ENCODE measurements at places on chromosomes 12 and 14. TPM values are rescaled to one million over a fixed set of nuclear protein-coding genes. Genes with fewer than 3 reads are reported as not detected.
A peak's percentile ranks its signal among the peaks of the same experiment; 100 is the strongest.

Gene AKAP6
- total RNA-seq, result 0.38 TPM

Gene OR11H6
- total RNA-seq, result not detected

DNA sequence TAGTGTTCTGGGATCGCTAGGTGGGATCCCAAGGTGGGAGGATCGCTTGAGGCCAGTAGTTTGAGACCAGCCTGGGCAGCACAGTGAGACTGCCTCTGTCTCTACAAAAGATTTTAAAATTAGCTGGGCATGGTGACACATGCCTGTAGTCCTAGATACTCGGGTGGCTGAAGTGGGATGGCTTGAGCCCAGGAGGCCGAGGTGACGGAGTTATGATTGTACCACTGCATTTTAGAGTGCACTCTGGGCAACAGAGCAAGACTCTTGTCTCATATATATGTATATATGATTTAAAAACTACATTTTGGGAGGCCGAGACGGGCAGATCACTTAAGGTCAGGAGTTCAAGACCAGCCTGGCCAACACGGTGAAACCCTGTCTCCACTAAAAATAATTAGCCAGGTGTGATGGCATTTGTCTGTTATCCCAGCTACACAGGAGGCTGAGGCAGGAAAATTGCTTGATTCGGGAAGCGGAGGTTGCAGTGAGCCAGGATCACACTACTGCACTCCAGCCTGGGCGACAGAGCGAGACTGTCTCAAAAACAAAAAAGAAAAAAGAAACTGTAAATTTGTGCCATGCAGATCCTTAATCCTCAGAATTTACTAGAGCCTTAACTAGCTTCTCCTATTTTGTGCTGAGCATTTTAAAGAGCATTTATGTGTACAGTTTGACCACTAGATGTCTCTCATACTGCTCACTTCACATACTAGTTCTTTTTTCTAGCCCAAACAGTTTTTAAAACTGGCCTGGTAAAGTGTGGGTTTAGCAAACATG is 114.8 kb downstream of the MON2 start:
- peak overlapping the region; percentile 55 for H3K27ac ChIP-seq
- no peaks in the 10 kb centered on the region for H3K36me3 ChIP-seq
- no peaks in the 10 kb centered on the region for H3K27me3 ChIP-seq
- no peak overlapping the region for H3K4me3 ChIP-seq
- DNase-seq, result peak; percentile 71

GRCh38 chr12:85779768-85780167 is 56.4 kb downstream of the RASSF9 start:
- H3K27me3 ChIP-seq, result no peaks in the 10 kb centered on the region
- DNase-seq, result no peak
- H3K4me3 ChIP-seq, result no peak overlapping the region
- H3K36me3 ChIP-seq, result no peaks in the 10 kb centered on the region
- H3K4me1 ChIP-seq, result peaks cover 38% of the 10 kb centered on the region

Gene MTA1
- total RNA-seq, result 104 TPM

Gene SNRPF
- total RNA-seq, result 35.4 TPM

DNA sequence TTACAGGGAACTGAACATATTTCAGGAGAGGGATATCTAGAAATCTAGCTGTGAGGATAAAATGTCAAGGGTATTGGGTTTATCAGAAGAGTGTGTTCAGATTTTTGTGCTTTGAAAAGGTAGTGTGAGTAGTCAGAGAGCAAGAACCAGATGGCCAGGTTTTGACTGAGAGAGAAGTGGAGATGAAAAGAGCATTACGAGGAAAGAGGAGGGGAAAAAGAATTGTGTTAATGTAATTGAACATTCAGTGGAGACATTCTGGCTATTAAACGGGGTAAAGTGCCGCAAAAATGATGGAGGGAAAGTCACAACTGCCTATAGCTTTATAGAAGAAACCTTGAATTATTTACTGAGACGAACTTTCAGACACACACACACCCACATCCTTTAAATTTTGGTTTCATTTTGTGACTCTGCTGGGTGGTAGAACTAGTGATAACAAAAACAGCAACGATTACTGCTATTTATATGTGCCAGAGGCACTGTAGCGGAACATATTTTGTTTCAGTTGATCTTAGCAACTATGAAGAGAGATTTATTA is 213.6 kb downstream of the ERC1 start:
- H3K27me3 ChIP-seq, result no peaks in the 10 kb centered on the region
- DNase-seq, result no peak
- peak overlapping the region; percentile 84 for H3K27ac ChIP-seq

All from GM23338 (cell line).